Stimulated activated CD4-positive, alpha-beta T cell treated with anti-CD3 and anti-CD28 coated beads, Interleukin-4, amount 100 ng/mL, for 4 hours (primary cell): ENCODE measurements at places on chromosomes 11 and 22.

GRCh38 chr22:21082248-21082647, 36.5 kb downstream of the LRRC74B start:
- DNase-seq = no peak

GRCh38 chr11:34444428-34444827, 5.7 kb downstream of the CAT start:
- no peak for DNase-seq

DNA sequence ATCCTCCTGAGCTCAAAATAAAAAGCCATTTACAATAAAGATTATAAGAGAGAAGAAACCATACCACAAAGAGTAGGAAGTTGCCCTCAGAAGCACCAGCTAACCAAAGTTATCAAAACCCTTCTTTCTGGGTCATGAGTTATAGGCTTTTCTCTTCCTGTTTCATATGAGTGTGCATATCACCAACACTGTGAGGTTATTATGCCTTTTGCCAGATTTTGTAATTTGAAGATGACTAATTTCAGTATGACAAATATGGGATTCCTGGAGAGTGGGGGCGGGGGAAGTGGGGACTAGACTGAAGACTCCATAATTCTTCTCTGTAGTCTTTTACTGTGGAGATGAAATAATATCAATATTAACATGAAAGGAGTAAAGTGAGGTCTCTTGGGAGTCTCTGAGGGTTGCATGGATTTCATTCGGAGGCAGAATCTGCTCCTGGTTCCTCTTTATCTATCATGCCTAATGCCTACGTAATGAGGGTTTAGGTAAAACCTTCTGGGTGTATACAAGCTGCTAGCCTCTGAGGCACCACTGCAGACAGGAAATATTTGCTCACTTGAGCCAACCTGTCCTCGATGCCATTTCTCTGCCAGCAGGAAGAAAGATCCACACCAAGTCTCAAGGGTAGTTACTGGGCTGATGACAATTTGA, 2.1 kb downstream of the LPXN start:
- DNase-seq = peak; percentile 61

DNA sequence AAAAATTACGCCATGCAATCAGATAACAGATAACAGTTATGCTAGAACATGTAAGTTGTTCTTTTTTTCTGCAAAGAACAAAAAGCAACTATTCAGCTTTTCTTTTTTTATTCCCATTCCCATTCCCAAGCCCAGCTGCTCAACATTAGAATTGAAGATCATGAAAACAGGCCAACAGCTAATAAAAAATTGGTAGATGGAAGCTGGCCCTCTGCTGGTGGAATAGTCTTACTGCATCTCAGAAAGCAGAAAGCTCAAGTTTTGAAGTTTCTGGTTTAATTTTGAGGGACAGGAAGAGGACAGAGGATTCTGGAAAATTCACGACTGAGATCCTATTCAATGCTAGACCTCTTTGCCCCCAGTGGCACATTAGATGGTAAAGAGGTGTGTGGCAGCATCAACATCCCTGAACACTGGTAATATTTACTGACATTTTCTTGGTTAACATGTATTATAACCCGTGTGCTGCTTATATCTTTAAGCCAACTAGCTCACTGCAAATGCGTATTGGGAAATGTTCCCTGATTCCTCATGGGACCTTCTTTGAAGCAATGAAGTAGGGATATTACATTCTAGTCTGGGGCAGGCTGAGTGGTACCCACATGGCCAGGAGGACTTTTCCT, 591.2 kb downstream of the OPCML start:
- no peak for DNase-seq

GRCh38 chr11:12889243-12889642, 119.9 kb upstream of the RASSF10 start:
- no peak for DNase-seq

GRCh38 chr11:3808861-3809623, 682 bp downstream of the PGAP2 start:
- DNase-seq = peak; percentile 37

- peak; percentile 56 for DNase-seq
These were observed 519 bp upstream of the ART5 start for GRCh38 chr11:3642071-3642951.

DNA sequence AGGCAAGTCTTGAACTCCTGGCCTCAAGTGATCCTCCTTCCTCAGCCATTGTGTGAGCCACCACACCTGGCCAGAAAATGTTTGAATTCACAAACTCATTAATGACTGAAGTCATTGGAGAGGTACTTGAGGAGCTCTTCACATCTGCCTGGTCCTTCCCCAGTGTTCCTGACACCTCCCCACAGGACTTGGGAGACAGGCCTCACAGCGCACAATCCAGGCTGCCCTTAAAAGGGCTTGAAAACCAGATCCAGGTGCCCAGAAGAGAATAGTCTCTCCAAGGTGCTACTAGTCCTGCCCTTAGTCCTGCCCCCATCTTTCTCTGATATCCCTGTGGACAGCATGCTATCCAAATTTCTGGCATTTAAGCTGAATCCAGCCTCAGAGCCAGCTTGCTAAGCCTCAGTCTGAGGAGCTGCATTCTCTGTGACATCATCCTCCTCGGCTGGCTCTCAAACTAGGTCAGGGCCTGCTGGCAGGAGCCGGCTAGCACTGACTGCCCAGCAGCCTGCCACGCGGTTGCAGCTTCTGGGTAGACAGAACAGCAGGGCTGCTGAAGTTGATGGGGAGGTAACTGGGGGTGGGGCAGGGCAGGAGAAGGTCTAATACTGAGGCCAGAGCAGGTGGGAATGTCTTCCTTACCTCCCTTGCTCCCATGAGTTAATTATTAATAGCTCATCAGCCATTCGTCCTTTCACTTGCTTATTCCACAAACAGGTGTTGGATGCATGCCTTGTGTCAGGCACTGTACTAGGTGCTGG, 35.3 kb upstream of the NECTIN1 start:
- DNase-seq = no peak

GRCh38 chr22:27834364-27835185, 33.0 kb upstream of the MN1 start:
- DNase-seq = no peak

- no peak for DNase-seq
These were observed 46.5 kb downstream of the PISD start for GRCh38 chr22:31615491-31615860.

DNA sequence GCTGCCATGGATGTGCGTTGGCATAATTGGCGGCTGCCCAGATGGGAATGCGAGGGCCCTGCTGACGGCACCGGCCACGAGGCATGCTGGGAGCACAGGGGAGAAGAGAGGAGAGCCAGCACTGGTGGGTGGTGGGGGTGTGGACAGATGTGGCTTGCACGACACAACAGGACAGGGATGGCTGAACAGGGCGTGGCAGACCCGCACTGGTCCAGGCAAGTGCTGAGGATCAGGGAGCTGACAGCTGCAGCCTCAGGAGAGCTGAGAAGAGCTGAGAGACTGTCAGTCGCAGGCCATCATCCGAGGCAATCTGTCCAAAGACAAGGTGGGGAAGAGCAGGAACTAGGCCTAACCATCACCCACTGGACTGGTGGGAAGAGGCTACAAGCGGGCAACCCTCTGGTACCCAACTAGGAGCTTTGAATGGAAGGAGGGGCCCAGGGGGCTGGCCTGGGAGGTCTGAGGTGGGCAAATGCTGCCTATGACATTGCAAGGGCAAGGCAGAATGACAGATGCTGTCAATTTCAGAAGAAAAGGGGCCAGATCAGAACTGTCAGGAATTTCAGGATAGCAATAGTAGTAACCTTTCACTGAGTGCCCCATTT, 2.4 kb downstream of the GNB1L start:
- DNase-seq = no peak

GRCh38 chr11:134036492-134037045, 32.3 kb upstream of the JAM3 start:
- DNase-seq = no peak

DNA sequence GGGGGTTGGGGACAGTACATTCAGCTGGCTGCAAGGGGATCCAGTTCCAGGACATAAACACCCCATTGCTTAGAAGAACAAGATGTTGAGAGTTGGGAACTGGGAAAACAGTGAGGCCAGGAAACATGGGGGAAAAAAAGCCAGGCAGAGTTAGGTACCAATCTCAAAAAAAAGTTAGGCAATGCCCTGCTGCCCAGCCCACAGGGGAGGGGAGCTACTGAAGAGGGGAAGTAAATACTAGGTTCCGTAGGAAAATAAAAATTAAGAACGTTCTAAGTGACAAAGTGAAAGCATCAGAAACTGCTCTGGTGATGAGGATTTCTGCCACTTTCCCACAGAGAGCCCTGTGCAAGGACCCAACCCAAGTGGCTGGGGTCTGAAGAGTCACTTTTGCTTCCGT, 12.0 kb downstream of the SPTBN2 start:
- DNase-seq = no peak

DNA sequence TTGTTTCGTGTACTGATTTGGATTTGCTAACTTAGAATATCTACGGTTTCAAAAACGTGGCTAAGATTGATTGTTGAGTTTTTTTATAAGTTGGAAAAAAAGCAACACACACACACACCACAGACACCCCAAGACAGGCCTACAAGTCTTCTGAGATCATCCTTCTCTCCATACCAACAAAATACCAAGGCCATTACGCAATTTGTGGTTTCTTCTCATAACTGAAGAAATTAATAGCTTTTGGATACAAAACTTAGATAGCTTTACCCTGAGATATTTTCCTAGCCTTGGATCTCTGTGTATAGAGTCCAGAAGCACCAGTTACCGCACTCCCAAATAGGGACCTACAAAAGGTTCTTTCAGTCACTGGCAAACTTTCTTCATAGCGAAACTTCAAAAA, 113.6 kb downstream of the SIK3 start:
- DNase-seq = no peak

DNA sequence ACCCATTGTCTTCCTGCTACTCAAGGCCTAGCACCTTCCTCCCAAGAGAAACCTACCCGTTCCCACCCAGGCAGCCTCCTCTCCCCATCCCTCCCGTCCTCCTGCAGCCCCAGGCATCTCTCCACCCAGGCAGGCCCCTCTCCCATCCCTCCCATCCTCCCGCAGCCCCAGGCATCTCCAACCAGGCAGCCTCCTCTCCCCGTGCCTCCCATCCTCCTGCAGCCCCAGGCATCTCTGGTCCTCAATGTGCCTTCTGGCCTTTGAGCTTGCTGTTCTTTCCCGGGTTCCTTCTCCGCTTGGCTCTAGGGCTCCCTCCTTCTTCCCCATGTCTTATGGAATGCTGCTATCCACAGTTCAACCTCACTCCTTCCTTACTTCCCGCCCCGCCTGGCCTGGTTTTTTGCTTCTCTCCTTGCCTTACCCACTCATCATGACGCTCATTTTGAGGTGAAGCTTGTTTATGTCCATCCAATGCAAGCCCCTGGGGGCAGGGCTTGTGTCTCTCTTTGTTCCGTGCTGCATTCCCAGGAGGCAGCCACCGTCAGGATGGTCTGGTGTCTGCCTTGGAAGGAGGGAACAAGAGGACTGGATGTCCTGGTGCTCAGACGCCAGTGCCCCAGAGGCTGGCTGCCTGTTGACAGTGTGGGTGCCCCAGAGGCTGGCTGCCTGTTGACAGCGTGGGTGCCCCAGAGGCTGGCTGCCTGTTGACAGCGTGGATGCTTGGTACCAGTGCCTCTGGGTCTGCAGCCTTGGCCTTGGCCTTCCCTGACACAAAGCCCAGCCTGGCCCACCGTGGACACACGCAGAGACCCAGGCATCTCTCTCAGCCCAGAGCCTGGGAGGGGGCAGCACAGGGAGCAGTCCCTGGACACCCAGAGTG, 815.7 kb downstream of the BRD1 start:
- no peak for DNase-seq

DNA sequence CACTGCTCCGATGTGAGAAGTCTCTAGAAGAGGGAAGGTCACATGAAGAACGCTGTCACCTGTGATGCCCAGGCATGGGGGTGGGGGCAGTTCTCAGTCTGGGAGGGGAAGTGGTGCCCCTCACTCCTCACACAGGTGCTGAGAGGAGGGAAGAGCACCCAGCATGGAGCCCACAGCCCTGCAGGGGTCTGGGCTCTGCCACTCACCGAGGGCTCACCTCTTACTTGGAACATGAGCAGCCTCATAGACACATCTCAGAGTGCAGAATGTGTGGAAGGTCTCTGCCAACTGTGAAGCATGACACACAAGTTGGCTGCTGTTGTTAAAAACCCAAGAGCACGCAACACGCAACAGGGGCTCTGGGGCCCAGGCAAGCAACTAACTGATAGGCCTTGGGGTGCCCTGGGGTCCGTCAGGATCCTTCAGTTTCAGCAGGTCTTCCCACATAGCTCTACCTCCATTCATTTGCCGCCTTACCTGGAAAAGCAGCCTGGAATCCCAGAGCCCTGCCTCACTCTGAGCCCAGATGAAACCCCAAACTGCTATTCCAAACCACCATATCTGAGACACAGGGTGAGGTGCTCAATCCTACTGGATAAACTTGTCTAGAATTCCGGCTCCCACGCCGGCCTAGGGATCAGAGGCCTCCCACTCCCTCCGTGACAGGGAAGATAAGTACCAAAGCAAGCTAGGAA, 17.5 kb upstream of the TMPRSS4 start:
- no peak for DNase-seq

- DNase-seq = no peak
These were observed 35.8 kb downstream of the C11orf58 start for GRCh38 chr11:16773981-16774935.

DNA sequence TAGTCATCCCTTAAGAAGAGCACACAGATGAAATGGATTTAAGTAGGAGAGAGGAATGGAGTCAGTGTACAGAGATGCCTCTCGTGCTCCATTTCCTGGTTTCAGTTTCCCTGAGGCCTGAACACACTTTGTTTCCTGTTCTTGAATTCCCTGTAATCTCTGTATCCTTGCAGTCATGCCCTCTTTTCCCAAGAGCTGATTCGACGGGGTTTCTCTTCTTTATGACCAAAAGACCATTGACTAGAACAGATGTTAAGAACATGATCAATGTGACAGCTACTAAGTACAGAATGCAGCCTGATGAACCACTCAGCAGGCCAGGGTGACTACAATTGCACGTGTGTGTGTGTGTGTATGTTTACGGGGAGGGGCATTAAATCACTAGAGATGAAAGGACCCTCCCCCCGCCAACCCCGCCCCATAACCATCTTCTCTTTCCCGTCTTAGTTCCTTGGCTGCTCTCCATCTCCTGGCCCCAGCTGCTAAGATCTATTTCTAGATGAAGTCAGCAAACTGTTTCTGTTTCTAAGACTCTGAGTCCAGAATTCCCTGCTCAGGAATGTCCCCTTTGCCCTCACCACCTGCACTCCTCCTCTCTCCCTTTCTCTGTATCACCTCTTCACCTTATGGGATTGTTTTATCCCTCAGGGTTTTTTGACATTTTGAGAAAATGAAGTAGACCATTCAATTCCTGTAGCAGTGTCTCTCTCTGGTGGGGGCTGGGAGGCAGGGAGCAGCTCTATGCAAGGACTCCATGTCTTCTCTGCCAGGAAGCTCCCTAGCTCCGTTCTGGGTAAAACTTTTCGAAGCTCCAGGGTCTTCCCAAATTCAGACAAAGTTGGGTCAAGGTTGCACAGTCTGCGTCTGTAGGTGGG, 26.0 kb downstream of the SLC22A6 start:
- DNase-seq = no peak

DNA sequence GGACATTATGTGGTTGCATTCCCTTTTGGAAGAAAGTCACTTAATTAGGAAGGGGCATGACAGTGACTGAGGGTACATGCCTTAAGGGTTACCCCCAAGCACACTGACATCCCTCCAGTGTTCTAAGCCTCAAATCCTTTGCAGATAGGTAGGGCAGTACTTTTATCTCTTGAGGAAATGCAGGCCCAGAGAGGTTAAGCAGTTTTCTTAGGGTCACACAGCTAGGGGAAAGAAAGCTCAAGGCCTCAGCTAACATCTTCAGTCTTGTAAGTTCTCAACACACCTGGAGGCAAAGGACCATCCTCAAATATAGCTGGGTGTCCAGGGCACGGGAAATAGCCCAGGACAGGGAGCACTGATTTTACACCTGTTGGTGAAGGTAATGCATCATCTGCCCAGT, 31.6 kb downstream of the KIAA1671 start:
- no peak for DNase-seq

GRCh38 chr11:94790661-94791180, 22.6 kb downstream of the AMOTL1 start:
- no peak for DNase-seq
